ENCODE measurements at places on chromosomes 4 and X. TPM values are rescaled to one million over a fixed set of nuclear protein-coding genes. Genes with fewer than 3 reads are reported as not detected.

GRCh38 chr4:73505567-73505966, 24.0 kb downstream of the AFM start:
- no peak for DNase-seq

Gene SSX1
- total RNA-seq: not detected

GRCh38 chr4:105198541-105198940, 51.9 kb downstream of the TET2 start:
- DNase-seq: no peak

Gene MAGED4B
- 23.0 TPM for total RNA-seq

Gene FAT4
- 33.2 TPM for total RNA-seq

DNA sequence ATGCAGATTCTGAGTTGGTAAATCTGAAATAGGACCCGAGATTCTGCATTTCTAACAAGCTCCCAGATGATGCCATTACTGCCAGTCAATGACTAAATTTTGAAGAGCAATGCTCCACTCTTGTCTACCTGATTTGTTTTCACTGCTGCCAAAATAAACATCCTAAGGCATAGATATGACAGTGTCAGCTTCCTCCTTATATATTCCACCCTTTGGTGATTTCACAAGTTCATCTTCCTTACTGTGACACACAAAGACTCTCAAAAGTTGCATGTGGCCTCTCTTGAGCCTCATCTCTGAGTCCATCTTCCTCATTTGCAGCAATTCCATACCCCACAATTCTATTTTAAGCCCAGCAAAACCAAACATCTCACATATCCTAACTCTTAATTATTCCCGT, 110.9 kb downstream of the FBXW7 start:
- no peak for DNase-seq

DNA sequence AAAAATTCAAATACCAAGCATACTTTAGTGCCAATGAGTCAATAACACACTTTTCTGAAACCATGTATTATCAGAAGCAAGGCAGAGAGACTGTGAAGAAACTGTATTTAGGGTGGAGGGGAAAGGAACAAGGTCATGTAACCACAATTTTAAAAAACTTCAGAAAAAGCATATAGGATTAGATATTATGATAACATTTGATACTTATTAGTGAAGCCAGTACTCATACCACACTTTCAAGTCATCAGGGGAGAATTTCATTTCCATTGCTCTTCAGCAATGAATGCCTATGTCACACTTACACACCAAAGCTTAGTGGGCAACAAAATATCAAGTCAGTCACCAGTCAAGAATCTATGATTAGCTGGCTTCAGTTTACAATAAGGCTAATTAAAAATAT, 602.2 kb downstream of the IL15 start:
- DNase-seq: no peak

- DNase-seq: peak; percentile 20
Measured at GRCh38 chr4:164748375-164748774, 5.6 kb upstream of the SMIM31 start.

Gene SPON2
- total RNA-seq: not detected

DNA sequence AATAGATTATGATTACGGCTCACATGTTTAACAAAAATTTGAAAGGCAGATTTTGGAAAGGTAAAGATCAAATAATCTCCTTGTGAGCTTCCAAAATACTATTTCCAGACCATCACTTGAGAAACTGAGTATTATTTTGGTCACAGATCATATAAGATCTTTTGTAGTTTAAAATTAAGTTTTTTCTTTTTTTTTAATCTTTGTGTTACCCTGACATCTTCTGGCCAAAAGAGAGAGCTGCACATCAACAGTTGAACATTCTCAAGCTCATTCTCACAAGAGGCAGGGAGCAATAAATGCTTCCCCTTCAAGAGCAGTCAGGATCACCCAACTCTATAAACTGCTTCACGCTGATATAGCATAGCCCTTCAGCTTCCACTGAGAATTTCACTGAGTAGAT, 15.9 kb downstream of the TMEM192 start:
- peak; percentile 20 for DNase-seq

Gene NDUFA1
- total RNA-seq: 96.3 TPM

Gene LRAT
- not detected for total RNA-seq

DNA sequence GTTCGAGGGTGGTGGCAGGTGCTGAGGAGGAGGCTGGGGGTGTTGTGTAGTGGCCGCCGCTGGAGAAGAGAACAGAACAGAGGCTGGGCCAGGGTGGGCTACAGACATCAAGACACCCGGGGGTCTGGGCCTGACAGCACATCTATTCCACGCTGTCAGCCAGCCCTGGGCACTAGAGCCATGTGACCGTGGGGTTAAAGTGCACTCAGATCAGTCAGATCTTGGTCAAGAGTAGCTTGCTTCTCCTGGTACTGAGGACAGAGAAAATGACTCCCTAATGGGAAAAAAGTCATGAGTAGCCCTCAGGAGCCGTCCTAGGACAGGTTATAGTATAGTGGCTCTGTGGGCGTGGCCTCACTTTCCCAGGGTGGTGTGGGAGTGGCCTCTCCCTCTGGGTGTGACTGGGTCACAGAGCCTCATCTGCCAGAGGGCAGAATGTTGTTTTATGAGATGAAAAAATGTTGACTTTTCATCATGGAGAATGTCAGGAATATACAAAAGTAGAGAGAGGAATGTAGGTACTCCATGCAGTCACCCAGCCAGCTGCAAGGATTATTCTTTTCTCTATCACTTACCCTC, 19.4 kb downstream of the TRMT44 start:
- no peak for DNase-seq

GRCh38 chr4:166972071-166972470, 262.2 kb downstream of the SPOCK3 start:
- DNase-seq: no peak

DNA sequence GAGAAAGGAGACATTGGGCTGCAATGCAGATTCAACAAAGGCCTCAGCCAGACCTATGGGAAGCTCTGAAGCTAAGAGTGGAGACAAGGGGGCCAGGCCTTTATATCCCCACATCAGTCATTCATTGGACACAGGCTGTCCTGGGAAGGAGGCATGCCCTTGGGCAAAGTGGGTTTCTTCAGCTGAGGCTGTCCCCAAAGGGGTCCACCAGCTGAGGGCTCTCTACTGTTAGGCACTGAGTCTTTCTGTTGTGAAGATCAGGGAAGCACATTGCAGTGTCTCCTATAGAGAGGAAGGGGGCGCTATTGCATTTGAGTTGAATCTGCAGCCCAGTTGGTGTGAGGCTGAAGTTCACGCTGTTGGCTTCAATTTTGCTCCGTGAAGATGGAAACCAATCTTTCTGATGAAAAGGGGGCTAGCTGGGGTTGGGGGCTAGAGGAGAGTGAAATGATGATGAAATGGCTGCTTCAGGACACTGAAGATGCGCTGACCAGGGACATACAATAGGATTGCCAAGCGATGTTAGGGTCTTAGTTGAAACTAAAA, 48.0 kb downstream of the SLC25A5 start:
- peak; percentile 67 for DNase-seq

DNA sequence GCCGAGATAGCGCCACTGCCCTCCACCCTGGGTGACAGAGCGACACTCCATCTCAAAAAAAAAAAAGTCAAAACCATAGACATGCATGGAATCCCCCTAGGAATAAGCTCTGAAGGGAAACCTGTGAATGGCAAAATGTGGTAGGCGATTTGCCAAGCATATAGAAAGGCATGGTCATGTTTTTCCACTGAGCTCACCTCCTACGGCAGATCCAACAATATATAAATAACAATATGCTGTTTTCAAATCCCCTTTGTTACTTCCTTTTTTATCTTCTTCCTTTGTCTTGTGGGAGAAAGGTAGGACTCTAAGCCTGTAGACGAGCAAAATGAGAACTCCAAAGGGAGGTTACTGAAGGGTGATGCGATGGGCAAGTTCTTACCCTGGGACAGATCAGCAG, 219.0 kb downstream of the PALLD start:
- DNase-seq: no peak

Gene PLXNB3
- 31.4 TPM for total RNA-seq

DNA sequence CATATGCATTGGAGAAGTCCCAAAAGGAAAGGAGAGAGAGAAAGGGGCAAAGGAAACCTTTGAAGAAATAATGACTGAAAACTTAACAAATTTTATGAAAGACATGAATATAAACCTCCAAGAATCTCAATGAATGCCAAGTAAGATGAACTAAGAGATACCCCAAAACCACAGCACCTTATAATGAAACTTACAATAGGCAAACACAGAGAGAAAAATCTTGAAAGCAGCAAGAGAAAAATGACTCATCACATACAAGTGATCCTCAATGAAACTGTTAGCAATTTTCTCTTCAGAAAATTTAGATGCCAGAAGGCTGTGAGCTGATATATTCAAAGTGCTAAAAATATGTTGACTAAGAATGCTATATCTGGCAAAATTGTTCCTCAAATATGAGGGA, 10.1 kb downstream of the SMIM10L2A start:
- DNase-seq: no peak

DNA sequence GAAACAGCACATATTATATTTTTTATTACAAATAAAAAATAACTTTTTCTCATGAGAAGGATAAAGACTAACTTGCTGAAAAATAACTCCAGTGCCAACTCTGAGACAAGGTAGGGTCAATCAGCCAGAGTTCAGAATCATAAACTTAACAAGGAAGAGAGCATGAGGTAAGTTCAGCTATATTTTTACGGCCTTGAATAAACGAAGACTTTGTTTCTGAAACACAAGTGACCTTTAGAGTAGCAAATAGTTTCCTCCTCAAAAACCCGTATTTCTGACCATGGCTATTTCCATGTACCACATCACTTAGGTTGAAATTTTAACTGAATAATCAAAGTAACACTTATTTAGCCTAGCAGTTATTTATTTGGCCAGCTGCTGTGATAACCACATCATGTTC, 45.5 kb downstream of the PRDM5 start:
- no peak for DNase-seq

GRCh38 chr4:105741548-105741947, 33.0 kb downstream of the GSTCD start:
- DNase-seq: peak; percentile 16
